ENCODE measurements at places on chromosomes 5 and 9. TPM values are rescaled to one million over a fixed set of nuclear protein-coding genes. Genes with fewer than 3 reads are reported as not detected.

The CLIC3 gene
- 3.4 TPM for total RNA-seq

The RNF208 gene
- total RNA-seq: 0.31 TPM

The DMRT3 gene
- not detected for total RNA-seq

The RALGDS gene
- 59.0 TPM for total RNA-seq

The WNK2 gene
- 0.10 TPM for total RNA-seq

The SREK1IP1 gene
- total RNA-seq: 12.6 TPM
